ENCODE measurements at places on chromosomes 5 and 9. TPM values are rescaled to one million over a fixed set of nuclear protein-coding genes. Genes with fewer than 3 reads are reported as not detected.

The ADAMTS16 gene
- total RNA-seq, result not detected

The PCDHGB6 gene
- total RNA-seq, result 5.0 TPM

The VCAN gene
- 72.0 TPM for total RNA-seq

The ANKRD18A gene
- total RNA-seq, result 1.3 TPM

The CTXN3 gene
- total RNA-seq, result not detected

The SERF1A gene
- total RNA-seq, result 9.5 TPM

The TMEM8B gene
- total RNA-seq, result 10.3 TPM

All from right atrium auricular region (tissue), 2 donors.